ENCODE measurements at places on chromosomes 2 and 18.

GRCh38 chr2:64742678-64743077 is 89.0 kb upstream of the SERTAD2 start:
- DNase-seq: no peak

DNA sequence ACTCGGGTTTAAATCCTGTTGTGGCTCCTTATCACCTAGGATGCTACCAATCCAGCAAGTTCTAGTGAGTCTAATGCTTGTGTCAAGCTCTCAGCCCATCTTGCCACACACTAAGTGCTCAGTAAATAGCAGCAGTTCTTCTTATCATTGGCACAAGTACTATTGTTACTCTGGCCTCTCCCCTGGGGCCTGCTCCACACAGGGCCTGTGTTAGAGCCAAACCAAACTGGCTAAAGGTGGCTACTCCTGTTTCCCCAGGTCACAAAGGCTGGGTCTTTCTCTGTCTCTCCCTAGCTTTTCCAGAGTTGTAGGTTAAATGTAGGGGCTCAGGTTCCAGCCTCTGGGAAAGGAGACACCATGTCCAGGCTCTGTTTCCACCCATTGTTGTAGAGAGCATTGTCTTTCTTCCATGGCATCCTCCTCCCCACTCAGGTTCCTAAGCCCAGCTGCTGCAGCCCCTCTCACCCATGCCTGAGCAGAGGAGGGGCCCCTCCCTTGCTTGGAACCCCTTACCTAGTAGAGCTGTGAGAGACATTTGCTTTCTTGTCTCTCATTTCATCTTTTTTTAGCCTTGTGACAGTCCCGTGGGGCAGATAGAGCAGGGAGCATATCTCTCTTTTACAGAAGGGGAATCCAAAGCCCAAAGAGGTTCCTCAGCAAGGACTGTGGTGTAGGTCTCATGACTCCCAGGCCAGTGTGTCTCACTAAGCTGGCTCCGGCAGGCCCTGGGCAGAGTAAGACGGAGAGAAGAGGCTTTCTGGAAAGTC is 56.4 kb upstream of the OTOF start:
- DNase-seq: no peak

GRCh38 chr2:148903979-148904378 is 29.0 kb downstream of the KIF5C start:
- no peak for DNase-seq

GRCh38 chr18:54772056-54772455 is 56.2 kb upstream of the RAB27B start:
- DNase-seq: no peak

All from CD4-positive, alpha-beta T cell treated with Interleukin-17A for 4 hours (primary cell).